Common myeloid progenitor, CD34-positive (primary cell): ENCODE measurements at places on chromosomes 3 and 15.

- DNase-seq: no peak
These were observed 25.5 kb upstream of the FLNB start for GRCh38 chr3:57982561-57983243.

- DNase-seq: no peak
These were observed 247.3 kb upstream of the CHRM5 start for GRCh38 chr15:33720952-33721351.

- DNase-seq: no peak
These were observed 467 bp downstream of the PIF1 start for GRCh38 chr15:64824929-64825430.

DNA sequence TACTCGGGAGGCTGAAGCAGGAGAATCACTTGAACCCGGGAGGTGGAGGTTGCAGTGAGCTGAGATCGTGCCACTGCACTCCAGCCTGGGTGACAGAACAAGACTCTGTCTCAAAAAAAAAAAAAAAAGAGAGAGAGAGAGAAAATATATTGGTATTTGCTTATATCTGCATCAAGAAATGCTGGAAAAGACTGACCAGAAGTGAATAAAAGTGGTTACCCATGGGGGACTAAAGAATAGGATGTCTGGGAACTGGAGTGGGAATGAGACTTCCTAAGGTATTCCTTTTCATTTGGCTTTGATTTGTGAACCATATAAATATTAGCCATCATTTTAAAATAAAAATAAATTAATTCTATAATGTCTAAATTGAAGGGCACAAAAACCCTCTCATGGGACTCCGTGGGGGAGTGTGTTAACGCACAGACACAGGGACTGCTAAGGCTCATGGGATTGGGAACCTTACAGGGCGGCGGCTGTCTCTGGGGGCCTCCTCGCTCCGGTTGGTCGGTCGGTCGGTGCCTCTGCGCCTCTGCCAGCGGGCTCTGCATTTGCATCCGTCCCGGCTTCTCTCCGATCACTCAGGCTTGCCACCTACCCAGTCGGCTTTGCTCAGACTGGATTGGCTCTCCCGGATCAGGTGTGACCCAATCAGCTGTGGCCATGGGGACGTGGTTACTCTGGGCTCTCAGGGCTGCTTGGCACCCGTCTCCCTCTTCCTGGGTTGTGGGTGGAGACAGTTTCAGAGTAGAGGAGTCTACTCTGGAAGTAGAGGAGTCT lies 12.7 kb upstream of the TSPAN3 start:
- DNase-seq: peak; percentile 78

- no peak for DNase-seq
These were observed 18.7 kb downstream of the DNAJC13 start for GRCh38 chr3:132435911-132436425.

DNA sequence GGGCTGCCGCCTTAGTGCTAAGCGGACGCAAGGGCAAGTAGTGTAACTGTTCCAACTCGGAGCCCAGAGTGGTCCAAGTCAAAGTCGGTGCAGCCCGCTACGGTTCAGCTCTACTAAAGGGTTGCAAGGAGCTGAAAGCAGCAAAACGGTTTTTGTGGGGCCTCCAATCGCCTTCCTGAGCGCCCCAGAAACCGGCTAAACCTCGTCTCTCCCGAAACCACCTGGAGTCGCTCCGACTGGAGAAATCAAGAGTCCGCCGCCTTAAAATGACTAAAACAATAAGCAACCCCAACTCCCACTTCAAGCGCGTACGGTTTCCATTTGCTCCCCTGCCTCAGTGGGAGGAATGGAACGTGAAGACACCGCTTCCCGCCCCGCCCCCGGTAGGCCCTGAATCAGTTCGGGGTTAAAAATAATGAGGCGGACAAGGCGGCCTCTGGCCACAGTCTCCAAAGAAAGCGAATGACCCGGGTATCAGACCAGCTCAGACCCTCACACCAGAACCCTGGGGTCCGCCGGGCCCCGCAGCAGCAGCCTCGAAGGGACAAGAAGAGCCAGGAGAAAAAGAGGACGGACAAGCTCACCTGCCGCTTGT lies 401 bp downstream of the SEC11A start:
- DNase-seq: no peak

DNA sequence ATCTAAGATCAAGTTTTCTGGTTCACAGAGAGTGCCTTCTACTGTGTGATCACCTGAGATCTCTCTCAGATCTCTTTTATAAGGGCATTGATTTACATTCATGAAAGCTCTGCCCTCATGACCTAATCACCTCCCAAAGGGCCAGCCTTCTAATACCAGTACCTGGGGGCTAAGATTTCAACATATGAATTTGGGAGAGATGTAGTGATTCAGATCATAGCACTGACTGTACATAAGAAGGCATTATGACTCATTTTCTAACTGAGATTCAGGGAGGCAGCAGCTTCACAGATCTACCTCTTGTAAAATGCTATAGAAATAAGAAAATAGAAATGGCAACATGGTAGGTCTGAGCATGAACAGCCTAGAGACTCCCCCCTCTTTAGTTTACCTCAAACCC lies 39.6 kb downstream of the VGLL3 start:
- DNase-seq: no peak

DNA sequence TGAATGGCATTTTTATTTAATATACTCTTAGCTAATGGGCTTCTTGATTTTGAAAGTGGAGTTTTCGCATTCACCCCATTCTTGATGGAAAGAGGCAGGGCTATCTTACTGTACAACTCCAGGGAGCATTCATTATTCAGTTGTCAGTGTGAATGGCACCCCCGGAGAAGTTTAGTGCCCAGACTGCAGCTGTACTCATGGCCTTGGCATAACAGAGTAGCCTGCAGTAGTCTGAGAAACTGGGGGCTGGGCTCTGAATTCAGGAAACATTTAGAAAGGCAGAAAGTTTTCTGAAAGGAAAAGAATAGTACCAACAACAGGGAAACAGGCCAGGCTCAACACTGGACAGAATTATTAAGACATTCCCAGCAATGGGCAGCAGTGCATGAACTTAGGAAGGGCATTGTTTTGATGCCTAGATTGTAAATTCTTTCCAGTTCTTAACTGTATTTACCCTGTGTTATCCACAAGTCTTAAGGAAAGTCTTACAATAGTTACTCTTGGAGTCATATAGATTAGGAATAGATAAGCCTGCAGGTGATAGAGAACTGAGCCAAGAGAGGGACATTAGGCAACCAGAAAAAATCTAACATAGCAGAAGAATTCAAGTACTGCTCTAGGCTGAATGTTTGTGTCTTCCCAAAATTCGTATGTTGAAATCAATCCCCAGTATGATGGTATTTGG lies 44.4 kb downstream of the TIPARP start:
- DNase-seq: no peak

GRCh38 chr3:102141928-102142239 lies 292.6 kb downstream of the NFKBIZ start:
- DNase-seq: no peak

DNA sequence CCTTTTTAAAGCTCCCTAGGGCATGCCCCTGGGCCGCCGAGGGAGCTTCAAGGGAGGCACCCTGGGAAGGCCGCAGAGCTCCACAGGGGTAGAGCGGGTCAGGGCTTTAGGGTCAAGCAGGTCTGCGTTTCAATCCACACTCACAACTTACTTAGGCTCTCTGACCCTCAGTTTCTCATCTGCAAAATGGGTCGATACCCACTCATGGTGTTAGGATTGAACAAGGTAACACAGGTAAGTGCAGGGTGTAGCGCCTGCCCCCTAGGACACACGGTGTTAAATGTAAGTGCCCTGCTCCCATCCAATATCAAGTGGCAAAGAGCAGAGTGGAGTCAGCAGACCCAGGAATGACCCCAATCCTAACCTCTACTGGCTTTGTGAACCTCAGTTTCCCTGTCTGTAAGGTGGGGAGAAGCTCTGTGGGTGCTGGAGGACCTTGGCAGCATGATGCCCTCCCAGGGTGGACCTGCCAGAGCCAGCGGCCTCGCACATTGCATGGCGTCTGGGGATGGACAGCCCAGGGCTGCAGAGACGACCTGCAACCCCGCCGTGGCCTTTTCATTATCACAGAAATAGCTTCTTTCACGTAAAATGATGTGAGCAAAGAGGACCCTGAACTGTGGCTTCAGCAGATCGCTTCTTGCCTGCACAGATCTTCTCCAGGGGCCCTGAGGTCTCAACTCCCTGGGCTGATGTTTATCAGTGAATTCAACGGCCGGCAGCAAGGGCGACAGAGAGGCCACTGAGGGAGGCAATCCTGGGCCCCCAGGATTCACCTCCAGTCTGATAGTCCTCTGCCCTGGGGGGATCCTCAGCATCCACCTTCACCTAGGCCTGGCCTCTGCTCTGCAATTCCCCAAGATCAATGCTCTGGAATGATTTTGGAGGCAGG lies 138.5 kb downstream of the CHSY1 start:
- DNase-seq: no peak

GRCh38 chr3:53728606-53729005 lies 117.6 kb downstream of the CHDH start:
- DNase-seq: no peak

- no peak for DNase-seq
These were observed 32.8 kb upstream of the C3orf80 start for GRCh38 chr3:160192310-160193029.

DNA sequence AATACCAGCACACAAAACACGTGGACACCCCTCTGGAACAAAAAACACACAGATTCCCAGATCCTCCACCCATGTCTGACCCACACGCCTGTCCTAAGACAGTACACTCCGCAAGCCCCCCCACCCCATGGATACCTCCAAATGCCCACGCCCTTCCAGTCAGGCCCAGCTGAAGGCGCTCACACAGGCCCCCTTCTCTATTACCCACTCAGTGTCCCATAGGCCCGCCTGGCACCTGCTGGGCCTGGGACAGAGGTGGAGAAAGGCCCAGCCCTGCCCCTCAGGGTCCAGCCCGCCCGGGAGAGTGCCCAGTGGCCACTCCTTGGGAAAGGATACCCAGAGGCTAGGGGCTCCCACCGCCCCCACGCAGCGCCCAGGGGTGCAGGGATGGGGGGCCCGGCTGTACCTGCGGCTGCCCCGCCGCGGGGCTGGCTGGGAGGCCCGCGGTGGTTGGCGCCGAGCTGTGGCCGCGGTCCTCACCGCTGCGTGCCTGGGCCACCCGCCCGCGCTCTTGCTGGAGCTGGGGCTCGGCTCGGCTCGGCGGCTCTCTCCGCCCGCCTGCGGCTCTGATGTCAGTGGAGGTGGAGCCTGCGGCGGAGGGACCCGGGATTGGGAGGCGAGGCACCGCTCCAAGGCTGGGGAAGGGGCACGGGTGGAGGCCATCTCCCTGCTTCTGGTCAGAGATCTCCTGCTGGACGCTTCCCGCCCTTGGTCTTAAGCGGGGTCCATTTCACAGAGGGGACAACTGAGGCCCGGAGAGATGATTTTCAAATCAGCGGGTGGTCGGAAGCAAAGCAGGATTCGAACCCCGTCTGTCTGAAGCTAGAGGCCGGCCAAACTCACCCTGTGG lies at the start of gene CAMK1:
CAMK1 (minus strand) TSS at position 522 of the 850 bp plus-strand sequence. CDS start 2,198 bp downstream, outside the sequence.
- peak; percentile 74 for DNase-seq

GRCh38 chr15:42581272-42581730 lies 5.9 kb downstream of the STARD9 start:
- DNase-seq: peak; percentile 92

- DNase-seq: no peak
These were observed 351.2 kb downstream of the LPP start for GRCh38 chr3:188505151-188505550.

GRCh38 chr3:188272481-188273372 lies 118.8 kb downstream of the LPP start:
- peak; percentile 36 for DNase-seq

DNA sequence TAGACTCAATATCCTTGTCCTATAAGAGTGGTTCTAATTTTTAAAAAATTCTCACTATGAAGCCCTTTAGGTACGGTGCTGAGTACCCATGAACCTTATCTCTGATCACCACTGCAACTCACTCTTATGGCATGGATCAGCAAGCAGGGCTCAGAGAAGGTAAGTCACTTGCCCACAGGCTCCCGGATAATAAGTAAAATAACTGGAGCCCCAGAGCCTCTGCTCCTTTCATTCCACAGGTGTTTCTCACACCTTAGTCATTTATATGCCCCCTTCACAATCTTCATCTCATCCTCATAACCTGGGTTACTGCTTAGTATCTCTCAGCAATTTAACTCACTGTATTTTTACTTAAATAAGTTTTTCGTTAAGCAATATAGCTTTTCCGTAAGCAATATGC lies 28.4 kb upstream of the AKAP13 start:
- no peak for DNase-seq

DNA sequence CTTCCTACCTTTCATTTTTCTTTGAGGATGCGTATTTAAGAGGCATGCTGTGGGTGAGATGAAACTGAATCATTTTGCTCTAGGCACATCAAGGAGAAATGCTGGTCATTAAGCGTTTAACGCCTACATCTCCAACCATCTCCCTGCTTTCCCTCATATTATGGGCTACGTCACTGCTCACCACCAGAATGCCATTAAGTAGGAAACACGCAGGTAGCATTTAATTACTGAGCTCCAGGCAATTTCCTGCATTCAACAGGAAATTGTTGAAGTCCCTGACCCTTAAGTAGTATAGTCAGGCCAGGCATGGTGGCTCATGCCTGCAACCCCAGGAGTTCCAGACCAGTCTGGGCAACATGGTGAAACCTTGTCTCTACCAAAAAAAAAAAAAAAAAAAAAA lies 66.1 kb downstream of the CHSY1 start:
- no peak for DNase-seq

- no peak for DNase-seq
These were observed 235.2 kb downstream of the DTWD1 start for GRCh38 chr15:49855917-49856637.

GRCh38 chr15:35958021-35958420 lies 412.1 kb upstream of the DPH6 start:
- DNase-seq: no peak

DNA sequence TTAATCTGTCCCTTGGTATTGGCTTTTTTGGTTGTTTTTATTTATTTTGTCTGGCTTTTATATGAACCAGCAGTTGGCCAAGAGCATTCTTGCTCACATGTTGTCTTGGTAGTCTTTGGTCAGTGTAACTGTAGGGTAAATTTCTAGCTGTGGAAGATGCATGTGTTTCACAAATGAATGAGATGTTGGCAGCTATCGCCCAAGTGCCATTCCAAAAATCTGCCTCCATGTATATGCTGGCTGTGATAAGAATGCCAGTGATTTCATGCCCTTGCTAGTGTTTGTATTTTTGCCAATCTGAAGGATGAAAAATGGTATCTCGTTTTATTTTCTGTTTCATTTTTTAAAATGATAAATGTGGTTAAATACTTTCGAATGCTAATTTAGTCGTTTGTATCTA lies 50.1 kb downstream of the TLNRD1 start:
- no peak for DNase-seq

GRCh38 chr3:4581920-4582611 lies 88.9 kb downstream of the ITPR1 start:
- DNase-seq: peak; percentile 44

DNA sequence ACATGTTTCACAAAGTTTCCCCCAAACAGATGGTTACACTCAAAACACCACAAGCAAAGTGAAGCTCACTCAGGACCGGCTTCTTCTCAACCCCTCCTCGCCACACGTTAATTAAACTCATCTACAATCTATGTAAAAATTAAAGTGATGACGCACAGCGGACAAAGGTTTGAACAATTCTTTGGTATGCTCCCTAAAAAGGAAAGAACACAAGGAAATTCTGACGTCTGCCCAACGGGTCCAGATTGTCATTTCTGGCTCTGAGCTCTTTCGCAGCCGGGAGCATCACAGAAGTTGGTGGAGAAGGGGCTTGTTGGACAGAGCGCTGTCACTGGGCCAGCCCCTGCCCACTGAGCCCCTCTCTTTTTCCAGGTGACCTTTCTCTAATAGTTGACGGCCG lies 173.7 kb upstream of the CHRNA7 start:
- DNase-seq: no peak

GRCh38 chr15:37806808-37807207 lies 127.6 kb upstream of the TMCO5A start:
- DNase-seq: no peak
